ENCODE measurements at places on chromosomes 13 and 19.

GRCh38 chr13:99067159-99067985 is 89.5 kb upstream of the DOCK9 start:
- DNase-seq, result no peak

GRCh38 chr13:73069206-73069805 is 10.5 kb downstream of the KLF5 start:
- DNase-seq, result no peak

DNA sequence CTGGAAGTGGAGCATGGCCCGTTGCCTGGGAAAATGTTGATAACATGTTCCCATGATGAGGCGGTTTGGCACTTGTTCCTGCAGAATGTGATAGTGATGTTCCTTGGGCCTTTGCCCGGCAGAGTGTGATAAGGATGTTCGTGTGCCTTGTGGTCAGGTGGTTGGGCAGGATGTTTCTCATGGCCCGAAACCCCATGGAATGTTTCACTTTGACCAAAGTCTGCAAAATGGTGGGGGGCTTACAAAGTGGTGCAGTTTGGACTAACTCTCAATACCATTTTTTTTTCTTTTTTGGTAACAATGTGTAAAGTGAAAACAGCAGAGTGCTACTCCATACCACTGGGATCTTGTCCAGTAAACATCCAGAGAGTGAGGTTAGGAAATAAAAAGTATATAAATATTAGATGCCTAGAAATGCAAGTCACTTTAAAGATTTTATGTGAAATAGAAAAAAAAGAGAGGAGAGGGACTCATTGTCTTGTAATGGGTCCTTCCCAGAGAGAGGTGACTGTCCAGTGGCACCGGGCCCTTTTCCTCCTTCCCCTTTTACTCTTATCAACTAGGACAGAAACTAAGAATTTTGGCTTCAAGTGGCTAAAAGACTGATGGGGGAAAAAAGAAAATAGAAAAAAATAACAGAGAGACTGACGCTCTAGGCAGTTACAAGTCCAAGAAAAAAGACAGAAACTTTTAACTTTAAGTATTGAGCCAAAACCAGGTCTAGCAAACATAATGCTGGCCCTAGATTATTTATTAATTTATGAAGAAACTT is 5.7 kb downstream of the FPR3 start:
- no peak for DNase-seq

DNA sequence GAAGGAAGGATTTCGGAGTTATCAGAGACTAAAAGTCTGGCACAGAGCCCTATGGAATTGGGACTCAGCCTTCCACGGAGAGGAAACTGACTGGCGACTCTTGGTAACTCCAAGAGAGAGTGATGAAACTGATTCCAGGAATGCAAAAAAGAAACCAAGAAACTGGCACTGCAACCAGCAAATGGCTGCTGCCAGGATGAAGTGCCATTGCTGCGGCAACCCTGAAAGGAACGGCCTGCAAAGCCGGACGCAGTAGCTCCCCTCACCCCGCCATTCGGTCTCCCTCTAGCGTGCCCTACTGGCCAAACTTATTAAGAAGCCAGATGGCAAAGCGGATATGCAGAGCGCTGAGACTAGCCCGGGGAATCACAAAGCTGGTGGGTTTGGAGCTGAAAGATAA is 236.0 kb downstream of the PCDH9 start:
- DNase-seq, result peak; percentile 39

DNA sequence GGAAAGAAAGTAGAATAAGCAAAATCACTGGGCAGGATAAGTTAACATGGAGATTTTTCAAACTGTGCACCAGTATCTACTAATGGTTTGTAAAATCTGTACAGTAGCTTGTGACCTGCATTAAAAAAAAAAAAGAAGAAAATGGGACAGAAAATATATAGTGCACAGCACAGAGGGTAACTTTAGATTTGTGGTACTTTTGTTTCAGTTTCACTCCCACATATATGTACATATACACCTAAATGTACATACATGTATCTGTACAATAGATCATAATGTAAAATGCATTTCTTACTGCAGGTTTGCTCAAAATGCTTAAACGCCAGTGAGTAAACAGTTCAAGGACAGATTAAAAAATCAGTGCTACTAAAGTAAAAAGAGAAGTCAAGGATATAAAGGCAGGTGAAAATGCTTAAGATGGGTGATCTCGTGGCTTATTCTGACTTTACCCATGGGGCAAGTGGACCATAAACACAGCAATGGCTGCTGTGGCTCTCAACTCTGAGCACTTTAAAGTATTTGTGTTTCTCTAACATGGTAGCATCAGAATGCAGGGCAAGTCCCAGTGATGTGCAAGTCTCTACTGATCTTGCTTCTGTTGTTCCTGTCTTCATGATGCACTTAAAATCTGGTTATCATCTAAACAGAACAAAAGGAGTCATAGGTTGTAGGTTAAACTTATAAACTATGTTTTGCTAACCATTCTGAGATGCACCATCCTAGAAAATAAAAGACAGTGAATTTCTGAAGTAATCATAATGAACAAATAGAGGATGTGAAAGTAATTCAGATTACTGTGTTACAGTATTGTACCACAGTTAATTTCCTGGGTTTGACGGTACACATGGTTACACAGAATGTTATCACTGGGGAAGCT is 112.3 kb downstream of the MIPEP start:
- no peak for DNase-seq

- peak; percentile 79 for DNase-seq
Observed at GRCh38 chr19:47227352-47228167, 3.4 kb downstream of the BBC3 start.

DNA sequence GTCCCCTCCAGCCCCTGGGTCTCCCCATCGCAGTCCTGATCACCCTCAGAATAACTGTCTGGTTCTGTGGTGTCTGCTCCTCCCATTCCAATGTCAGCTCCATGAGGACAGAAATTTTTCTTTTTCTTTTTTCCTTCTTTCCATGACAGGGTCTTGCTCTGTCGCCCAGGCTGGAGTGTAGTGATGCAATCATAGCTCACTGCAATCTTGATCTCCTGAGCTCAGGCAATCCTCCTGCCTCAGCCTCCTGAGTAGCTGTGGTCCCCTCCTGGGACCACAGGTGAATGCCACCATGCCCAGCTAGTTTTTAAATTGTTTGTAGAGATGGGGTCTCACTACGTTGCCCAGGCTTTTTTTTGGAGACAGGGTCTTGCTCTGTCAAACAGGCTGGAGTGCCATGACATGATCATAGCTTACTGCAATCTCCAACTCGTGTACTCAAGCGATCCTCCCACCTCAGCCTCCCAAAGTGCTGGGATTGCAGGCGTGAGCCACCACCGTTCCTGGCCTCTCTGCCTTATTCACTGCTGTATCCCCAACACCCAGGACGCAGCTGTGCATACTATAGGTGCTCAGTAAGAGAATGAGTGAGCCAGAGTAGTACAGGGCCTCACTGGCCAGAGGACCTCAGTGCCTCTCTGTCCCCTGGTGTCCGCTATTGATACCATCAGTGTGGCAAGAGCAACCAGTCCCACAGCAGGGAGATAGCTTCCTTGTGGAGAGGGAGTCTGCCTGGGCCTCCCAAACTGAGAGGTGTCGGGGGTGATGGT is 5.2 kb upstream of the DOCK6 start:
- no peak for DNase-seq

DNA sequence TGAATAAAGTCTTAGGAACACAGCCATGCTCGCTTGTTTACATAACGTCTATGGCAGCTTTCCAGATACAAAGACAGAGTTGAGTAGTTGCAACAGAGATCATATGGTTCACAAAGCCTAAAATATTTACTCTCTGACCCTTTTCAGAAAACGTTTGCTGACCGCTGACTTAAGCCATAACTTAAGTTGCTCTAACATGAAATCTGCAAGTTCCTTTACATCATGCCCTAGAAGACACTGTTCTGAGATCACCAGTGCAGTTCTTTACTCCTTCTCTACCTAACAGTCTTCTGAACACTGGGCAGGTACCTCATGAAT is 166.4 kb downstream of the DCLK1 start:
- DNase-seq, result no peak

DNA sequence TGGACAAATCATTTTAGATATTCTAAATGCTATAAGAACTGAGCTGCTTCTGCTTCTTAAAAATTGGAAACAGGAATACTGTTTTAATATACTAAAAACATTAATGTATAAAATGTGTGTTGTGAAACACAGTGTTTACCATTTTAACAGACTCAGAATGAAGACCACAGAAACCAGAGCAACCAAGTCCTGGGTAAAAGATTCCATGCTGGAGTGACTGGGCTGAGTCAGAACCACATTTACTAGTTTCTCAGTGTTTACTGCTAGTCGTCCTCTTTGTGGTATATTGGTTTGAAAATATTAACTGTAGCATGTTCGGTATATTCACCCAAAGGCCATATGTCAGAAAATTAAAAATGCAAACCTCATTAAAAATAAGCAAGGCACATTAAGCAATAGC is 31.9 kb downstream of the ANKRD10 start:
- no peak for DNase-seq

DNA sequence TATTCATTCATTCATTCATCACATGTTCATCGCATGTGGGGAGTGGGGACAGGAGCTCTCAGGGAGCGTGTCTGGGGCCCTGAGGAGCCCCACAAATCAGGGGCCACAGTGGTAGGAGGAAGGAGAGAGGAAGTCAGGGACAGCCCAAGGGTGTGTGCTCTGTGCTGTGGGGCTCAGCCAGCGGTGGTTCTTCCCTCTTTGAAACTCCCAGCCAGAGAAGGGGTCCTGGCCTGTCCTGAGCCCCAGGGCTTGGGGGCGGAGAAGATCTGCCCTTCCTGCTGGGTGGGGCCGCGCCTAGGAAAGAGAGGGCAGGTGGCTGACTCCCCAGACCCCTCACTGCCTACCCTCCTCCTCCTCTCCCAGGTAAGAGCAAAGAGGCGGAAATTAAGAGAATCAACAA is 14.6 kb downstream of the AP2A1 start:
- DNase-seq, result no peak

DNA sequence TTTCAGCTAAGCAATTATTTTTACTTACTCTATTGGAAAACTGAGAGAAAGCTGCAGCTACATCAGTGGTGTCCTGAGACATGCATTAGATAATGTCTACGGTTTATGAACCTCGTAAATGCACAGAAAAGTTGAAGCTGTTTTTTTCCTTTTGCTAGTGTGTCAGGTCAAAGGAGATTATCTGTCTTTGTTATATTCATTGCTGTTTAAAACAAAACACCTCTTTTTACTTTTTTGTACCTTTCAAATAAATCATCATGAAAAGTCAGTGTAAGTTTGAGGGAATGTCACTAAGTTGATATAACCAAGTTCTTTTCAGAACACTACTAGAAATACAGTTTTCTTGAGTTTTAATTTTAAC is 2.2 kb downstream of the NBEA start:
- DNase-seq, result no peak

DNA sequence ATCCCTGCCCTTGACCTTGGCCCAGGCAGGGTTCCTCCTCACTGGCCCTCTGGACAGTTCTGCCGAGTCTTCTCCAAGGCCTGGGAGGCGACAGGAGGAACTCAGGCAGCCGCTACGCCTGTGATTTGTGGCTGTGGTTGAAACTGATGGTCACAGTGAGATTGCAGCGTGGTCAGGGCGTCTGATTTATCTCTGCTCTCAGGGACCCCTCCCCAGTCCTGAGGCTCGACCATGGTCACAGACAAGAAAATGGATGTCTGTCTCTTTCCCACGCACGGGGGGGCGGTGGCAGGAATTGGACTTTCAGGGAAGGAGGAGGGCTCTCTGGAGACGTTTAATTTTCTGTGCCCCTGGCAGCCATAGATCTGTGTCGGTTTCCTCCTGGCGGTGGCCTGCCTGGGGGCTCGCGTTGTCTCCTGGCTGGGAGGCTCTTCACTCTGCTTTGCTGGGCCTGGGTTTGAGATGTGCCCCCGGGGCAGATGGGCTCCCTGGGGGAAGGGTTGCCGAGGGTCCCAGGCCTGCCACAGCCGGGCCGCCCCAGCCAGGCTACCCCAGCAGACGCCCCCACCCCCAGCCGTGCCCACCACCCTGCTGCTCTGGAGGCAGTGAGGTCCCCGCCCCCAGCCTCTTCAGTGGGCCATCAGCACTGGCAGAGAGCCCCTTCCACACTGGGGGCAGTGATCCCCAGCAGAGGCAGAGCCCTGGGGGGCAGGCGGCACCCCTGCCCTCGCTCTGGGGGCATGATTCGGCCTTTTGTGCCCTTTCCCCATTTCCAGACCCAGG is 167.4 kb downstream of the KDM4B start:
- no peak for DNase-seq

GRCh38 chr19:39502640-39503417 is 4.1 kb downstream of the DLL3 start:
- DNase-seq, result peak; percentile 90

GRCh38 chr13:44652962-44653660 is 77.0 kb upstream of the TSC22D1 start:
- DNase-seq, result no peak

GRCh38 chr19:11397089-11397610 is 13.0 kb upstream of the EPOR start:
- DNase-seq, result no peak

GRCh38 chr19:22257916-22258315 is 28.3 kb upstream of the ZNF729 start:
- DNase-seq, result no peak

GRCh38 chr13:84553227-84553626 is 671.0 kb upstream of the SLITRK1 start:
- no peak for DNase-seq

DNA sequence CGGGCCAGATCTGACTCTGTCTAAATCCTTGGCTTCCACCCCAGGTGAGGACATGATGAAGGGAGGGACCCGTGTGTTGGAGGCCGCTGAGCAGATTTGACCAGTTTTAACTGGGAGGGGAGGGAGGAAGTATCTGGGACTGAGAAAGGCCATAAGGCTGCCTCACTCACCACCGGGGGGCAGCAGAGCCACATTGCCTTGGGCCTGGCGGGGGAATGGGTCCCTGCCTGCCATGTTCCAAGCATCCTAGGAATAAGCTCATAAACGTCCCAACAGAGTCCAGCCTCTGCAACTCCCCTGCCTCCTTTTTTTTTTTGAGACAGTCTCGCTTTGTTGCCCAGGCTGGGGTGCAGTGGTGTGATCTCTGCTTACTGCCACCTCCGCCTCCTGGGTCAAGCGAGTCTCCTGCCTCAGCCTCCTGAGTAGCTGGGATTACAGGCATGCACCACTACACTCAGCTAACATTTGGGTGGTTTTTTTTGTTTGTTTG is 15.5 kb downstream of the MAST3 start:
- peak; percentile 79 for DNase-seq

DNA sequence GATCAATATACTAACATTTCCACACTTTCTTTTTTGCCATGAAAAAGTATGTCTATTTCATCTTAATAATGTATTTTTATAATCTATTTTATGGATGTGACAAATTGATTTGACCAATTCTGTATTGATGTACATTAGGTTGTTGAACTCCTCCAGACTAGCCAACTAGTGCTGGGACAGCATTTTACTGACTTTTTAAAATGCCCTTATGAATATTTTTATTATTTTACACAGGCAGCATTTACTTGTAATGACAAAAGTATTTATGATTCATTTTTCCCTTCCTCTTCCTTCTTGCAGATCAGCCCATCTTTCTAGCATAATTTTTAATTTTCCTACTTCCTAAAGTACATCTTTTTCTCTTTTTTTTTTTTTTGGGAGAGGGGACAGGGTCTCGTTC is 918 bp upstream of the FUZ start:
- DNase-seq, result no peak

- no peak for DNase-seq
Observed at GRCh38 chr19:35069696-35070095, 28.2 kb downstream of the HPN start.

All from activated T-cell treated with anti-CD3 and anti-CD28 coated beads, Interleukin-2, amount 50 U/mL, for 72 hours (primary cell).